ENCODE measurements at places on chromosomes 7 and 10. TPM values are rescaled to one million over a fixed set of nuclear protein-coding genes. Genes with fewer than 3 reads are reported as not detected.

Gene LIPF
- total RNA-seq: not detected

Gene FAM131B
- total RNA-seq: 0.98 TPM

DNA sequence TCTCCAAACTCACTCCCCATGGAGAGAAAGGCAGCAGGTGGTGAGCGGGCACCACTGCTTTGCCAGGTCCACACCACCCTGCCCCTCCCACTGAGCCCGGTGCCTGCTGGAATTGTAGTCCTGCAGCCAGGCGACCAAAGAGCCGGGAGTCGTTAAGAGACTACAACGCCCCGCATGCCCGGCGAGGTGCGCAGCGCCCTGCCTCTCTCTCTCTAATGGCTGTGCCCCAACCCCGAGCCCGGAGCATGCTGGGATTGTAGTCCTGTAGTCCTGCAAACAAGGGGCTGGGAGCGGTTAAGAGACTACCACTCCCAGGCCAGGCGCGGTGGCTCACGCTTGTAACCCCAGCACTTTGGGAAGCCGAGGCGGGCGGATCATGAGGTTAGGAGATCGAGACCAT lies 8.1 kb upstream of the ZNF727 start:
- DNase-seq: no peak

GRCh38 chr7:140557809-140558518 lies 78.7 kb upstream of the MKRN1 start:
- DNase-seq: no peak

- DNase-seq: no peak
Observed at GRCh38 chr7:129341212-129341611, 93.0 kb upstream of the STRIP2 start.

DNA sequence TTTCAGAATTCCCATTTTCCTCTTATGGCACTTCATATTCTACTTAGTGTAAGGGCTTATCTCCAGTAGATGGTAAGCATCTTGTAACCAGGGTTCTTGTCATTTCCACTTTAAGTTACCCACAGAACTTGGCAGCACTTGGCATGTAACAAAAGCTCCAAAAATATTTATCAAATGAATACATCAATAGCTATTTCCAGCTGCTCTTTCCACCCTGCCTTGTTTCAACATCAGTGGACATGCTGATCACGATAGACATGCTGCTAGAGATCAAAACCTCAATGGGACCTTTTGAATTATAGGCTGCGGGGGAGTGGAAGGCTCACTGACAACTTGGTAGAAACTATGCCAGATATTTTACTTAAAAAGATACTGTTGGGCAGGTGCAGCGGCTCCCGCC lies 32.9 kb downstream of the HOXA1 start:
- DNase-seq: no peak

Measured in ovary (tissue), 10 donors.